NCI-H345 (cell line): ENCODE measurements at places on chromosomes 1 and 21.

- DNase-seq, result no peak
These were observed 85.4 kb upstream of the TIAM1 start for GRCh38 chr21:31429506-31429905.

DNA sequence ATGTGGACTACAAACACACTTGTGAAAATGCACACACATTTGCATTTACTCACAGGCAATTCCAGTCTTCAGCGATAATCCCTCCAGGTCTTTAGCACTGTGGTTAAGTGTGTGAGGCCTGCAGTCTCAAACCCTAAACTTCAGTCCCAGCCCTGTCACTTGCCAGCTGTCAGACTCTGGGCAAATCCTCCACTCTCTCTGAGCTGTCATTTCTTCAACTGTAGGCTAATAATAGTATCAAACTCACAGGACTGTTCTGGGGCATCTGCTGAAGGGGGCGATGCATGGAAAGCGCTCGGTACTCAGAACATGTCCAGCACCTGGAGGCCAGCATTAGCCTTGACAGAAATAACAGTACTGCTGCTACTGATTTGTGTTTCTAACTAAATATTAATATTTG, 48.2 kb downstream of the NEK2 start:
- no peak for DNase-seq

GRCh38 chr1:27550510-27551169, 53.3 kb downstream of the AHDC1 start:
- DNase-seq, result no peak

GRCh38 chr21:35614396-35614921, 445.9 kb downstream of the SETD4 start:
- DNase-seq, result peak; percentile 77

- DNase-seq, result no peak
These were observed 30.9 kb downstream of the WNT3A start for GRCh38 chr1:228037401-228038386.

DNA sequence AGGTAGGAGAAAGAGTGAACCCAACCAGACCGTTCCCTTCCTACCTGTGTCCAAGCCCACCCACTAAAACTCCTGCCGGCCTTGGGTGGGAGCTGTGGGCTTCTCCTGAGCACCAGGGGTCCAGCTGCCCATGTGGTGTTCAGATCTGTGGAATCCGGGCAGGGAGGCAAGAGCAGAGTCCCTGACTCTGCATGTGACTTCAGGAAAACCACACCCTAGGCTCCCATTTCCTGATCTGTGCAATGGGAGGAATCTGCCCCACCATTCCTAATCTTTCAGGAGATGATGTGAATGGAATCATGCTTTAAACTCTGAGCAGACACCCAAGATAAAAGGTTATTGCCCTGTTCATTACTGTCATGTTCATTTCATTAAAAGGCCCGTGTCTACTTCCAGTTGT, 27.6 kb downstream of the EIF2D start:
- DNase-seq, result no peak

DNA sequence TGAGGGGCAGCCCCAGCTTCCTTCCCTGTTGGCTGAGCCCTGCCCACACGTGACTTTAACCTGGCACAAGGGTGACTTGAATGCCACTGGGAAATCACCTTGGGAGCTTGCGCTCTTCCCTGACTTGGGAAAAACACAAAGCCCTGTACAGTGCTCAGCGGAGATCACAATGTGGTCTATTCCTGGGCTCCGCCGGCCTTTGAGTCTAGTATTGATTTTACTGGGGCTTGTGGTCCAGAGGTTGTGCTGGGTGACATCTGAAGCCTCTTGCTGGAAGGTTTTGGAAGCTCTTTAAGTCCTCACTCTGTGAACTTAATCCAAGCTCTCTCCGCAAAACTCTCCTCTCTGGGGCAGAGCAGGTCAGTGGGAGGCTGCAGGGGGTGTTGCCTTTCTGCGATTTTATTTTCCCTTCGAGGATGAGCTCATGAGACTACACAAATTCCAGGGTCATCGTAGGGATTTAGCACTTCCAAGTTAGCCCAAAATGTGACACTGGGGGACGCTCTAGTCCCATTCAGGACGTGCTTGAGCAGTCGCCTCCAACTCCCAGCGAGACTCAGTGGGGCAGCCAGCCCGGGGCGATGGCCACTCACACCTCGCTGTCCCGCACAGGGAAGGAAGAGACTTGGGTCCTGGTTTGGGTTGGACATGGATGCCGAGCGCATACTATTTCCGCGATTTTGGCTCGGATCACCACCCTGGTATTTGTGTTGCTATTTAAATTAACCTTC, 291.9 kb upstream of the AJAP1 start:
- DNase-seq, result no peak

DNA sequence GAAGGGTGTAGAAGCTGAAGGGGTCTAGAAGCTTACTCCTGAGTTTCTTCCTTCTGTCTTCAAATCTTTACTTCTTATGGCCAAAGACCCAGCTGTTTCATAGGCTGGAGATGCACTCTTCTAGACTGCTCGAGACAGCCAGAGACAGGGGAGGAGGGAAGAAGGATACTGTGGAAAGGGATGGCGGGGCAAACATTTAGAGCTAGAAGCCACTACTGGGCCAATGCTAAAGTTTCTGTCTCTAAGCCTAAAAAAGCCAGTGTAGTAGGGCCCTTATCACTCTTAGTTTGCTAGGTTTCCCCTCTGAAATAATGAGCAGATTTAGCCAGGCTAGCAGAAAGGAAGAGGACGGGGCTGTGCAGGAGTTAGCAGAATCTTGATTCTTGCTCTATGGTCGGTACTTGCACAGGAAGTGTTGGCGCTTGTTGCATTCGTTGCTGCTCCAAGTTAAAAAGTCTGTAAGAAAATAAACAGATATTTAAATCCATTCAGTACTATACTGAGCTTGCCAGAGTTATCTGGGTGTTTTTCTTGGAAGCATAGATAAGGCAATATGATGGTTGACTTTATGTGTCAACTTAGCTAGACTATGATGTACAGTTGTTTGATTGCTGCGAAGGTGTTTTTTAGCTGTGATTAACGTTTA, 16.9 kb downstream of the REG4 start:
- no peak for DNase-seq
